SIG-M5 (cell line): ENCODE measurements at places on chromosomes 12 and 14.

DNA sequence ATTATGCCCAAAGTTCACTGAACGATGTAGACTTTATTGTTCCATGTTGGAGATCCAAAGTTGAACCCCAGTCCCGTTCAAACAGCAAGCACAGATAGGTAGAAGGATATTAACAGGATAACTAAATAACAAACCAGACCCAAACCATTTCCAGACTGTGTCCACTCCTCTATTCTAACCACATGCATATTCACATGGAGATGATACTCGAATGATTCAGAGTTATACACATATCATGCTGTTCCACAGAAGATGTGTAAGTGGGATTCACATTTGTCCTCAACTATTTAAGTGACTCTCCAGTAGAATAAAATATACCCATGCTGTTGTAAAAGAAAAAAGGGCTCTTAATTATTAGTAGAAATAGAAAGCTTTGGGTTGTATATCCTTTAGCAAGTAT, 185.9 kb downstream of the ITPR2 start:
- no peak for DNase-seq

- no peak for DNase-seq
Measured at GRCh38 chr14:68106456-68106855, 286.9 kb downstream of the RAD51B start.

GRCh38 chr14:50599700-50600444, 39.9 kb downstream of the ATL1 start:
- DNase-seq: no peak

DNA sequence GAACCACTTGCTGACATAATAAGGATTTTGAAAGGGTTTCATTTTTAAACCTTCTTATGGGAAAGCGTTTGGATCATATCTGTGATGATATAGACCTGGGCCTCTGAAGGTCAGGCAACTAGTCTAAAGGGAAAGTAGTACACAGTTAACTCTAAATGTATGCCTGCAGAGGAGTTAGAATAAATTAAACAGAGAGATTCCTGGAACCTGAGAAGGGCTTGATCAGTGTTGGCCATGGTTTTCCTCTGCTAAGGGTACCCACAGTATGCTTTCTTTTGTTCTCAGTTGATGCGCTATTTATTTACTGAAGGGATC, 14.4 kb upstream of the POLR3B start:
- DNase-seq: no peak

DNA sequence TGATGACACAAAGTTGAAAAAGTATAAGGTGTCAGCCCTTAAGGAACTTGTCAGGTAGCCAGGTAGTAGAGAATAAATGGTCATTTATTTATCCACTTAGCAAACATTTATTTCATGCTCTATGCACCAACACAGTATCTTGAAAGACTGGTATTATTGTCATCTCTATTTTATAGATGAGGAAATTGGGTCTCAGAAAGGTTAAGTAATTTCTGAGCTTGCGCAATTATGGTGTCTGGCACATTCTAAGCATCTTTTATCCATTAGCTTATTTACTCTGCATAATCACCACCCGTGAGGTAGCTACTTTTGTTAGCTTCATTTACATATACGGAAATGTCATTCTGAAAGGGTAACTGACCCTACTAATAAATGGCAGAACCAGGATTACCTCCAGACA, 2.5 kb upstream of the UTP20 start:
- no peak for DNase-seq

DNA sequence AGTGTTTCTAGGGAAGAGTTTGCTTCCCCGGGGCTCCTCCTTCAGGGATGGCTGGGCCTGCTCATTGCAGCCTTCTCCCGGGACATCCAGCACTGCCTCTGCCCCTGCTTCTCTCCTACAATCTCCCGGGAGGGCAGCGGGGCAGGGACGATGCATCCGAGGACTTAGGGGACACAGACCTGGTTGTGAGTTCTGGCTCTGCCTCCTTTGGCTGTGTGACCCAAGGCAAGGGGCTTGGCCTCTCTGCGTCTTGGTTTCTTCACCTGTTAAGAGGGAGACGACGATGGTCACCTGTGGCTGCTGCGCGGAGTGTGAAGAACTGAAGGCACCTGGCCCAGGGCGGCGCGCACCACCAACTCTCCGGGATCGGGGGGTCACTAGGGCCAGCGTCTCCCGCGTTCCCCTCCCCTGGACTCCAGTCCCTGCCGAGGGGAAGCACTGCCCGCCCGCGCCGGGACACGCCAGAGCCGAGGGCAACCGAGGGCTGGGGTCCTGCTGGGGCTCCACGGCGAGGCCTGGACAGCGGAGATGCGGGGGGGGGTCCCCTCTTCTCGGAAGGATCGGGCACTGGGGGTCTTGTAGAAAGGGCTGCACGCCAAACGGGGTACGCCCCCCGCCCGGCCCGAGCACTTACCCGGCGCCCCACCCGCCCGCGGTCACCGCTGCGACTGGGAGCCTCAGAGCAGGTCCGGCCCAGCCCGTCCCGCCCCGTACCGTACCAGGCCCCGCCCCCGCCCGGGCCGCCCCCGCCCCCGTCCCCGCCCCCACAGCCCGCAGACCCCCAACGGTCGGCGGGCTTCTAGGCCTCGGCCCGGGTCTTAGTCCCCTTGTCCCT, at the start of gene HVCN1:
HVCN1 (minus strand) TSS at position 670 of the 835 bp plus-strand sequence. CDS start 5,870 bp downstream, outside the sequence.
- no peak for DNase-seq

- no peak for DNase-seq
Measured at GRCh38 chr12:111034083-111034885, 113.9 kb upstream of the MYL2 start.

GRCh38 chr14:24634158-24634557, at the start of gene GZMB:
Gene GZMB, minus strand, starts transcription at chr14:24634190. Its CDS starts 30 bp downstream, at chr14:24634160.
- no peak for DNase-seq

- no peak for DNase-seq
Measured at GRCh38 chr12:107296681-107297089, 203.3 kb upstream of the CRY1 start.

GRCh38 chr14:103318750-103319419, 15.2 kb upstream of the EIF5 start:
- DNase-seq: no peak
